Stimulated activated CD4-positive, alpha-beta T cell treated with anti-CD3 and anti-CD28 coated beads, TNF-alpha, amount 100 ng/mL, for 1 hour (primary cell): ENCODE measurements at places on chromosomes 3 and 15.

DNA sequence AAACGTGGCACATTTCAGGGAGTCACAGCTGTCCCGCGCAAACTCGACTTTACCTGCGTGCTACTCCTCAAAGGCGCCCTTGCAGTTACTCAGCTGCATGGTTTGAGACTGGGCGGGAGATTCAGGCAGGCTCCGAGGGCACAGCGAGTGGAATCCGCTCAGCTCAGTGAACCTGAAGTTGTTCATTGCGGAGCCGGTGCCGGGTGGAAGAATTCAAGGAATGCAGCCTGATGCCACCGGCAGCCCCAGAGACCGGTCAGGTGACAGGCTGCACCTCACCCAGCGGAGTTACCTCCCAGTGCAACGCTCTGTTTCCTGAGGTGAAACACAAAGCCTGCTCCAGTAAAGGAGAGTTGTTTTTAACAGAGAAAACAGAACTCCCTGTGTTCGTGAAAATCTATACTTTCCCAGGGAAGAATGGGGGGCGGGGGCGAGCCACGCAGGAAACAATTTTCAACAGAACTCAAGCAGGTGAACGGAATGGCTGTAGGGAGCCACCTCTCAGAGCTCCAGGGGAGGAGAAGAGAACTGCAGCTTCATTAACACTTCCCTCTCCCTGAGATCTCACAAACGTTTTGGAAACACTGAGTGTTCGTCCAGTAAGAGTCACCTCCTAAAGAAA is 3.8 kb downstream of the VEPH1 start:
- no peak for DNase-seq

GRCh38 chr3:107845380-107846278 is 245.2 kb downstream of the CD47 start:
- no peak for DNase-seq

- DNase-seq, result no peak
Measured at GRCh38 chr15:45181491-45182285, 6.1 kb downstream of the SHF start.

- no peak for DNase-seq
Measured at GRCh38 chr15:67914028-67914427, 74.2 kb upstream of the RNU6-1 start.

- DNase-seq, result no peak
Measured at GRCh38 chr3:112602217-112602838, 38.6 kb downstream of the CCDC80 start.

GRCh38 chr3:17726313-17726712 is 16.1 kb downstream of the TBC1D5 start:
- no peak for DNase-seq

- DNase-seq, result no peak
Measured at GRCh38 chr3:59327376-59327808, 277.6 kb upstream of the CFAP20DC start.

GRCh38 chr3:75136100-75136897 is 521.8 kb upstream of the CNTN3 start:
- no peak for DNase-seq

- DNase-seq, result no peak
Measured at GRCh38 chr3:111956995-111957734, 21.7 kb upstream of the ABHD10 start.

GRCh38 chr3:119631516-119631915 is 28.9 kb downstream of the POPDC2 start:
- DNase-seq, result no peak

- no peak for DNase-seq
Measured at GRCh38 chr3:150577855-150578254, 25.3 kb upstream of the SELENOT start.

DNA sequence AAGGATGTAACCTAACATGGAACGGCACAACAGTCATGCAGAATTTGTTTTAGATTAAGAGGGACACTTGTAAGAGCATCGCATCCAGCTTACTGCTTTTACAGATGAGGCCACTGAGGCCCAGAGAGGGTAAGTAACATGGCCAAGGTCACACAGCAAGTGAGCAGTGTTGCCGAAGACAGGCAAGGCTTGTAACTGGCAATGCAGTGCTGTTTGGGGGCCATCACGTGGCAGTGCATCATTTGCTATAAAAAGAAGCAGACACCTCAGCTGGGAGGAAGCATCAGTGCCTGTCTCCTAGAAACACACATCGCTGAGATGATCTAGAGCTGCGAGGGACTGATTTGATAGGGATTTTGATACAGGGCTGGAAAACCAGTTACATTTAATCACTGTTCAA is 108.2 kb upstream of the PROK2 start:
- DNase-seq, result no peak

DNA sequence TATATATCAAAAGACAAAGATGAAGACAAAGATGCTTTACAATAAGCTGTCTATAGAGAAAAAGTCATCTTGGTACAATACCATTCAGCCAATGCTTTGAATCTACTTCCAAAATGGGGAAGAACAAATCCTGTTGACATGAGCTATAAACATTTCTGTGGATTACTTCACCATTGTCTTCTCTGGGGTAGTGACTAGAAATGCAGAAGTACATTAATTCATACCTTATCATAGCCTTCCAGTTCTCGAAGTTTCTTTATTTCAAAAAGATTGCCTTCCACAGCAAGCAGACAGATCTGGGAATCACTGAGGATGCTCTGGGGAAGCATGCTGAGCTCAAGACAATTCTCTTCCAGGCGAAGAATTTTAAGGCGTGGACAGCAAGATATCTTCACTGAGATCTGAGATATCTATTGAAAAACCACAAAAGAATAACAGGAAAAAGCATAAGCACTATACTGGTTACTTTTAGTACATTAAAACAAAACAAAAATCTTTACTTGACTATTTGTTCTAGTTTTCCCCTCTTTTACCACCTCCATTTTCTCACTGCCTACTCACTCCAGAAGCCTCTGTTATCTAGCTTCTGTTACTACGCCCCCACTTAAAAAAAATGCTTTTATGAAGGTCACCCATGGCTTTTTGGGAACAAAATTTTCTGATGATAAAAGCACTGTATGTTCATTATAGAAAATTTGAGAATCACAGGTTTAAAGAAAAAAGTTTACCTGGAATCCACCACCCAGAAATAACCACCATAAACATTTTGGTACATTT is 3.6 kb downstream of the LRRC57 start:
- no peak for DNase-seq

DNA sequence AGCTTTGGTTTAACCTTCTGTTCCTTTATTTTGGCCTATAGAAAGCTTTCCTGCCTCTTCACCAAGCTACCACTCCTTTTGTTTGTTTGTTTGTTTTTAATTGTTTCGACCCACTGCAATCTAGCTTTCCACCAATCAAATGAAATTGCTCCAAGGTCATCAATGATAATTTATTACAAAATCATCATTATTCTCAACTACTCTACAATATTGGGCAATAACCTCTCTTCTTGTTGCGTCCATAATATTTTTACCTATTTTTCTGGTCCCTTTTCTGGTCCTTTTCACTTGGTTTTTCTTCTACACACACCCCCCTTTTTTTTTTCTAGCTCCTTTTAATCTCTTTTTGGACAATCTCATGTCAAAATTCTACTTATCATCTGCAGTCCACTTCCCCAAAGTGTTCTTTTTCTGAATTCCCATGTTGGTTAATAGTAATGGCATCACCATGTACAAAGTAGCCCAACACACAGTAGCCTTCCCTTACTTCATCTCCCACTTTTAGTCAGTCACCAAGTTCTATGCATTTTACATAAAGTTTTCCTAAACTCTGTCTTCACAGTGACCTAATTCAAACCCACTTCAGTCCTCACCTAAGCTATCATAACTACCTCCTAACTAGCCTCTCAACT is 11.0 kb upstream of the ANKRD28 start:
- no peak for DNase-seq

GRCh38 chr15:90571063-90571541 is 41.4 kb downstream of the CRTC3 start:
- no peak for DNase-seq

DNA sequence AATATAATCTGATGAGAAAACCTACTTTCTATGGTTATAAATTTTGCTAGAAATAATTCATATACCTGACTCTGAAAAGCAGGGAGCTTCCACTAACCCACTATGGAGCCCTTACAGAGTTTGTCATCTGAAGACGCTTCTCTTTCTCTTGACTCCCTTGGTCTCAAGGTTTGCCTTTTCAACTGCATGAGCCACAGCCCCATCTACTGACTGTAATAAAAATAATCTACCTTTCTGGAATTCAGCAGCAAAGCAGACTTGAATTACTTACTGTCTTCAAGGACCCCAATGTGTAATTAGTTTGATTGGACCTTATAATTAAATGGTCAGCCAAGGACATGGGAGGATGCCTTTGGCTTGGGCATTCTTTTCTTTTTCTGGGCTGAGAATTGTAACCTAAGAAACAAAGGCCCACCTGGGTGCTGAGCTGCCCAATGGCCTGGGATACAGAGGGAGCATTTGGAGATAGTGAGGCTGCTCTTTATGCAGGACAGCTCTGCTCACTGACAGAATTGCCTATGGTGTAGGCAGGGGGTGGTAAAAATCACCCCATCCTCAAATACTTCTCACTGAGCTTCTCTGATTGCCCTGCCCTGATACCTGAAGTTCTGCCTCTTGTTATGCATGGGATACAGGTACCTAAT is 178.6 kb upstream of the TRIM42 start:
- DNase-seq, result no peak

GRCh38 chr15:49421991-49422390 is 1.1 kb upstream of the FGF7 start:
- DNase-seq, result peak; percentile 8

GRCh38 chr3:190306513-190307163 is 15.6 kb downstream of the CLDN1 start:
- DNase-seq, result no peak

GRCh38 chr3:117253636-117254035 is 544.1 kb downstream of the TUSC7 start:
- no peak for DNase-seq

GRCh38 chr15:101451266-101451799 is 38.2 kb downstream of the PCSK6 start:
- DNase-seq, result no peak
